H7 (cell line): ENCODE measurements at places on chromosomes 3 and 15.

GRCh38 chr3:81913886-81914663 lies 152.6 kb upstream of the GBE1 start:
- no peak for DNase-seq

GRCh38 chr3:128858167-128858566 lies 21.3 kb upstream of the ACAD9 start:
- DNase-seq, result no peak

GRCh38 chr3:72017935-72018334 lies 233.0 kb upstream of the PROK2 start:
- DNase-seq, result no peak

DNA sequence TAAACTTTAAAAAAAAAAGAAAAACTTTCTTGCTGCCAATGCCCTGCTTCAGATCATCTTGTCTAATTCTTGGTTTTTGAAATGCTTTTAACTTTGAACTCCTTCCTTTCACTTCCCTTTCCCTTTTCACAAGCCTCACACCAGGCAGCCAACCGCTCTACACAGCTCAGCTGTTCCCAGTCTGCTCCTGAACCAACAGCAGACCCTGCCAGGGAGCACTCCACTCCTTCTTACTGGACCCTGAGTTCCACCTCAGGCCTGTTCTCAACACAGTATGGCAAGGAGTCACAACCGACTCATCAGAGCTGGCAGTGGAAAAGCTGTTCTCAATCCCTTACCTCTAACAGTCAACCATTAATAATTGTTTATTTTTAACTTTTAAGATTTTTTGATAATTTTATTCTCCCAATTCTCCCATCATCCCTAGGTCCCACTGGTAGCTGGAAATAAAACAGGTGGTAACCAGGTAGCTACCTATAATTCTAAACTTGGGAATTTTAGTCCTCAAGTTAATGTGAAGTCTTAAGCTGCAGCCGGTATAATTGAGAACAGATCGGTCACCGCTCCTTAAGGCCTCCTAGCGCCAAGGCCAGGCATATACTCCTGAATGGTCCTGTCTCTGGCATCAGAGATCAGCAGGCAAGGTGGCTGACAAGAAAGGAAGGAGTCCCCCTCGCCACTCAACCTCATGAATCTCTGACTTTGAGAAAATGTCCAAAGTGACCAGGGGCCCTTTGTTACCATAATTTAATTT lies 43.9 kb downstream of the BOC start:
- peak; percentile 70 for DNase-seq

GRCh38 chr15:74788683-74789151 lies 6.8 kb downstream of the CSK start:
- peak; percentile 73 for DNase-seq

GRCh38 chr3:9216736-9217135 lies 32.7 kb downstream of the SRGAP3 start:
- DNase-seq, result no peak

DNA sequence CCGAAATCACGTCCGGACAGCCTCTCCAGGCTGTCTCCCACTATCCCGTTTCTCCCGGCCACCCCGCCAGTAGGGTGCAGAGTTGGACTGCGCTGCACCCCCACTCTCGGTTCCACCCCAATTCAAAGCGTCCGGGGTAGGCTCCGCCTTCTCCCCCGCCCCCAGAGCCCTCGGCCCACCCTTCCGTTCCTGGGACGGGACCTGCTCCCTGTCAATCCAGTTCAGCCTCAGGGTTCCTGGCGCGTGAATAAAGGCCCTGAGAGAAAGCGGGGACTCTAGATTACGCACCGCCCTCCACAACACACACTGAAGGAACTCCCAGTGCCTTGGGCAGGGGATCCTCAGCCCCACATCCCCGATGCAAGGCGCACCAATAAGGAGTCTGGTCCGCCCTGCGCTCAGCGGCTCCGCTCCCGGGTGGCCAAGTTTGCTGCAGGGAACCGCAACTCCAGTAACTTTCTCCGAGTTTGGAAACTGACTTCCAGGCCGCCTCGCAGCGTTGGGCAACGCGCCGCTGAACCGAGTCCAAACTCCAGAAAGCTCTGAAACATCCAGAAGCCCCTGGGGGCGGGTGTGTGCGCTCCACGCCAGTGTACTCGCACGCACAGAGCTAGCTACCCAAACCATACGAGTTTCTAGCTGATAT lies 1.9 kb downstream of the ADAMTS9 start:
- peak; percentile 89 for DNase-seq

- peak; percentile 54 for DNase-seq
Observed at GRCh38 chr15:51801391-51801835, 28.0 kb upstream of the TMOD3 start.

DNA sequence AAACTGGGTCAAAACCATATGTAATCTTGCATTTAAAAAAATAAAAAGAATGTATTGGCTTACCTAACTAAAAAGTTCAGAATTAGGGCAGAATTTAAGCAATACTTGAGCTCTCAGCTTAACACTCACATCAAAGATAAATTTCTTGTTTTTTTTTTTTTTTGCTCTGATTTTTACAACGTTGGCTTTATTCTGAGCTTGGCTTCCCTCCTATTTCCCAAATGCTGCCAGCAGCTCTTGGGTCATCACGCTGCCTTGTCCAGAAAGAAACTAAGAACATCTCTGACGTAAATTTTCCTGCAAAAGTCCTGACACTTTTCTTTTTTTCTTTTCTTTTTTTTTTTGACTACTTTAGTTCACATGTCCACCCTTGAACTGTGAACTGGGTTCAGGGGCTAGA lies 150.6 kb upstream of the TGFBR2 start:
- no peak for DNase-seq

DNA sequence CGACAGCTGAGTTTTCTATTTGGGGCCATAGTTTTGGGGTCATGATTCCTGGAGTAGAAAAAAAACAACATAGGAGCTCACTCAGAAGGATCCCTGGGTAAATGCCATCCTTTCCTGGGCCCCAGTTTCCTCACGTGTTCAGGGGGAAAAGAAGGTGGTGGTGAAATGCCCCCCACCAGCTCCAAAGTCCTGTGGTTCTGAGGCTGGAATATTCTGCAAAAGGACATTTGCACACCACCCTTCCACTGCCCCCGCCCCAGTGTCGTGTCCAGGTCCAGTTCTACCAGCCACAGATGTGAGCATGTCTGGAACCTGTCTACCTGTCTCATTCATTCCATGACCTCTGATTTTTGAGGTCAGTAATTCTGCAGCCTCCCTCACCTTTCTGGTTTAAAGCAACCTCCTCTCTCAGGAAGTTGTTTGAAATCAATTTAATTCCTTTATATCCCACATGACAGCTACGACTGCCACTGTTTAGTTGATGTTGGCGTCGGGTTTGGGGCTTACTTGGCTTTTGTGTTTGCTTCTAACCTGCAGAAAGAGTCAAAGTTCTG lies 82.1 kb downstream of the SMAD3 start:
- DNase-seq, result no peak

- DNase-seq, result peak; percentile 69
Observed at GRCh38 chr3:53768478-53769459, 77.5 kb downstream of the CHDH start.

GRCh38 chr15:53982071-53982680 lies 3.9 kb downstream of the UNC13C start:
- DNase-seq, result no peak

DNA sequence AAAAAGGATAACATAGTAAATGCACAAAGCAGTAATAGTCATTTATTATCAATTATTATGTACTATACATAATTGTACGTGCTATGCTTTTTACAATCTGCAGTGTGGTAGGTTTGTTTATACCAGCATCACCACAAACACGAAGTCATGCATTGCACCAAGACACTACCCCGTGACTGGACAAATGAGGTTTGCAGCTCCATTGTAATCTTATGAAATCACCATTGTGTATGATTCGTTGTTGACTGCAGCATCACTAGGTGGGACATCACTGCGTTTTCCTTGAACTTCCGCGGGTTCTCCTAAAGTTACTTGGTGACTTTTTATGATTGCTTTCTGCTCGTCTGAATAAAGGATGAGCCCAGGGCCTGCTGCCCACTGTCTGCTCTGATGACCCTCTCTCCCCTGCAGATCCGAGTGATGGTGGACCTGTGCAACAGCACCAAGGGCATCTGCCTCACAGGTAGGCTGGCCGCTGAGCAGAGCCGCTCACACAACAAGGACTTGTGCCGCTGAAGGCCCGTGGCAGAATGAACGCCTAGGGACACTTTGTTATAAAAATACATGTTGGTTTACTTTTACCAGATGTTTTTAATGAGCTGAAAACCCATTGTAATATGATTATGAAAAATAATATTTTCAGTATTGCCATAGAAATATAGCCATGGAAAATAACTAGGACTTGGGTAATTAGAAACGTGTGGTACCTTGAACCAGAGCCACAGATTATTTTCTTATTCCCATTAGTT lies 35.8 kb downstream of the GLDN start:
- no peak for DNase-seq
